ENCODE measurements at places on chromosomes 12 and 14.

- no peak for DNase-seq
Measured at GRCh38 chr12:80053051-80053790, 46.1 kb upstream of the OTOGL start.

DNA sequence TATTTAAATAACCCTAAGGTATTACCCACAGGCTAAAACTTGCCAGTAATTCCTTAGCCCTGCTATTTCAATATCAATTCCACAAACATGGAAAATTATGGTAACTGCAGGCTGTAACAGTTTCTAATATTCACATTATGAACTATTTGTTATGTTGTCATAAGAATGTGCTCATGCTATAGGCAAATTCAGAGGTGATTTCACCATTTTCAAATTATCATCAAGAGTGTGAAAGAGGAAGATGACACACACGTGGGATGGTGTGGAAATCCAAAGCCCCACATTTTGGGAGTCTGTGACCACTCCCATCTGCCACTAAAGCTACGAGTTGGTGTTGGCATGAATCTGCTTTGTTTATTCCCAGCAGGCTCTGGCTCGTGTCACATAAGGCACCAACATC is 5.9 kb upstream of the MYO1A start:
- no peak for DNase-seq

DNA sequence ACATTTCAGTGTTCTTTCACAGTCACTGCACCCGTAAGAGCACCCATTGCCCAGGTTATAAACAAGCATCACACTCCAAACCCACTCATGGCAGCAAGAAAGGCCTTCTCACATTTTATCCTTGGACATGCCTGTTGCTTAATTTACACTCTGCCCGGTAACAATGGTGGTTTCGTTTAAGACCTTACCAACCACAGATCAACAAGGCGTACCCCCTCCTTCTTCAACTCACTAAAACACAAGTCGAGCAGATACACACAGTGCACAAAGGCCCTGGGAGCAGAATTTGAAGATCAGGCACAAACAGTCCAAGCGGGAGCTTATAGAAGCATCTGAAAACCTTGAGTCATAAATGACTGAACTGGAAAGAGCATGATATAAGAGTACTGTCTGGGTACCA is 98.1 kb downstream of the GALC start:
- DNase-seq, result no peak

GRCh38 chr12:67085699-67086098 is 183.5 kb upstream of the CAND1 start:
- no peak for DNase-seq

DNA sequence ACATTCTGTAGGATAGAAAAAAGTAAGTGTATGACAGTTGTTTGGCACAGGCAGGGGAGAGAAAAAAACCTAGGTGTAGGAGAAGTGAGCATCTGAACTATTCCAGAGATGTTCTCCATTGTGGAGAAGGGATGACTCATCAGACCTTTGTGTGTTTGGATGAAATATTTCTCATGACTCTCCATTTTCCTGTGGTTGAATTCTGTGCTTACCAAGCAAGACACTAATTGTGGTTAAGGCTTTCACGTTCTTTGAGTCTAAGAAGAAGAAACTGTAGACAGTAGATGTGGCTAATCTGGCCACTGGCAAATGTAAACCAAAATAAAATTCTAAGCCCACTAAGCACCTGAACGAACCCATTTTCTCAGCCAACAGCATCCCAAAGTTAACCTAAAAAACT is 107.9 kb upstream of the GZMB start:
- no peak for DNase-seq

GRCh38 chr14:95527387-95528002 is 7.4 kb upstream of the GLRX5 start:
- DNase-seq, result no peak

GRCh38 chr12:127729381-127729780 is 537.6 kb upstream of the TMEM132C start:
- no peak for DNase-seq

GRCh38 chr12:104273503-104273902 is 30.0 kb upstream of the EID3 start:
- no peak for DNase-seq

- peak; percentile 34 for DNase-seq
Measured at GRCh38 chr12:1533602-1534304, 60.6 kb downstream of the FBXL14 start.

DNA sequence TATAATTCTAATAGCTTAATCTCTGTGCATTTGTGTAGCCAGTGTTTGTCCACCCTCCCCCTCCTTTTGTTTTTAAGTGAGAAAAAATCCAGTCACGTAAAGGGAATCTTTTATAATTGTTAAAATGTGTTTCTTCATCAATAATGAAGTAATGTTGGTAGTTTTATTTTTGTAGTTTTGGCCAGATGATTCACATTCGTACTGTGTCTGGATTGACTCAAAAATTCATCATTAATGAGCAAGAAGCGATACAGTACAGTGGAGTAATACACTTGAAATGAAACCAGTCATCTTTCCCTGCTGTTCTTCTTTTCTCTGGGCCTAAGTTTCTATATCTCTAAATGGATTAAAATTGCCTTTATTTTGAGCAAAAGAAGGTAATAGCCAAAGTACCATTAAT is 86.5 kb downstream of the SRGAP1 start:
- DNase-seq, result no peak

GRCh38 chr12:127401005-127401404 is 866.0 kb upstream of the TMEM132C start:
- no peak for DNase-seq

DNA sequence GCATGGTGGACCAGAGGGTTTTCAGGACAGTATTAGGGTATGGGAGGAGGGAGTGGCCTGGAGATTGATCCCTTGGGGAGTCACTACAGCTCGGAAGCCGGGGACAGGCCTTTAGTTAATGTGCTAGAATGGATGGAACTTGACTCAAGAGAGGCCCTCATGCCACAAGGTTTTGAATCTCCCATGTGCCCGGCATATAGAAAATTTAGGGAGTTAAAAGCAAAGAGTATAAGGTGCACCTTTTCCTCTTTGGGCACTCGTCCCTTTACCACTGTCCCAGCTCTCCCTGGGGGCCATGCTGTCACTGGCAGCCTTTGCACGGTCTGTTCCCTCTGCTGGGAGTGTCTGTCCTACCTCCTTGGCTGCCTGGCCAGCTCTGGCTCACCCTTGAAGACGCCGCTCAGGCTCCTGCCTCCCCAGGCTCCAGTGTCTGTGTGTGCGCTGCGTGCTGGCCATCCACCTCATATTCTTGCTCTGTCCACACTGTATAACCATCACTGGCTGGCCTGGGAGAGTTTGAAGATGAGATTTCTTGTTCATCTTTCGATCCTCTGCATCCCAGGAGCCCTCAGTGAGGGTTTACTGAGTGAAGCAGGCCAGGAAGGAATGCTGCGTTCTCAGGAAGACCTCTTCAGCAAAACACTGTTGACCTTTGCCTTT is 161.3 kb downstream of the ZFP36L1 start:
- DNase-seq, result no peak

DNA sequence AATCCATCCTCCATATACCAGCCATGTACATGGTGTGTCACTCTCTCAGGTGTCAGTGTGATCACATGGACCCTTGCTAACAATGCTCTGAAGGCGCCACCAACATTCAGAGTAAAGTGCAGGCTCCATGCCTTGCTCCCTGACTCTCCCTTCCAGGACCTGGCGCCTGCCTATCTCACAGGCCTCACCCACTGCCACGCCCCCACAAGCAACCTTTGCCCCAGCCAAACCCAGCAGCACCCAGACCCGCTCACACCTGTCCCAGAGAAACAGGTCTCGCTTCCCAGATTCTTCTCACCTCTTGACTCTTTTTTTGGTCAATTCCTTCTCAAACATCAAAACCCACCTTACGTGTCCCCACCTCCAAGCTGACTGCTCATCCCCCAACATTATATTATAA is 52.3 kb downstream of the KCNK10 start:
- DNase-seq, result no peak

DNA sequence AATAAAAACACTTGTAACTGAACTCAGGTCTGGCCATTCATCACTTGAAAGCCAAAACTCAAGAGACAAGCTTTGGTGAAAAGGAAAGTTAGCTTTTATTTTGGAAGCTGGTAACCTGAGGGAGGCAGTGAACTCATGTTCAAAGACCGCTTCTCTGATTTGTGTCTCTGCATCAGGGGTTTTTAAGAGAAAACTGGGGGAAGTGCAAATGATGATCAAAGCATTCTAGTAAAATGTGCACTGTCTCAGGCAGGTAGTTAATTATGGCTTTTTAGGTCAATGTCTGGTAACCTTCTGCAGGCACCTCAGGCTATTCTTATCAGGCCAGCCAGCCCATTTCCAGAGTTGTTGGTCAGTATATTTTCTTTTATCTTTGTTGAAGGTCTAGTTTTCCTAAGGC is 162.2 kb downstream of the SYT10 start:
- no peak for DNase-seq

- DNase-seq, result no peak
Measured at GRCh38 chr12:93016752-93017350, 87.8 kb upstream of the EEA1 start.

DNA sequence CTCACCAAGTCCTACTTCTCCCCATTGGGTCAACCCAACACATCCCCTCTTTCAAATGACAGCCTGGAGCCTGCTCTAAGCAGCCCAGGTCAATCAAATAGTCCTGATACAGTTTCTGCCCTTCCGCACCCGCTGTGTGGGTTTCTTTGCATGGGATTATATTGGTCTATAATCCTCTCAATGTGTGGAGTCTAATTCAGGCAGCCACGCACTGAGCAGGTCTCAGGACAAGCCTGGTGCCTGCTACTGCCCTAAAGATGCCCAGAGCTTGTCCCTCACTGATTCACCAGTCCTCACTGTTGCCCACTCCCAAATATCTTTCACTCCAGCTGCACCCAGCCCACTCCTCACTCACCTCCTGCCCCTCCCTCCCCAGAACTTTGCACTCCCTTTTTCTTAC is 16.4 kb downstream of the ACTN1 start:
- no peak for DNase-seq

DNA sequence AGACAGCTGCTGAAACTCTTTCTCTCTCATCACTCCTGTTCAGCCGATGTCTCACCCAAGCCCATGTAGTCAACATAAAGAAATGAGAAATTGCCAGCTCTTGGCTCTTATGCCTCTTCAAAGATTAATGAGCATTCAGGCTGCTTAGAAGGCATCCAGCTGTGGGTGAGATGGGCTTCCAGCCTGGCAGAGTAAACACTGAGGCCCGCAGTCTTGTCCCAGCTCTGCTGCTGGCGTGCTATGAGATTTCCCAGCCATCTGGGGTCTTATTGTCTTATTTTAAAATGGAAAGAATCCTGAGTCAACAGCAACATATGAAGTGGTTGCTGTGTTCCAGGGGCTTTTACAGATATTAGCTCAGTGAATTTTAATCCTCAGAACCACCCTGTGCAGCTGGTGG is 12.6 kb downstream of the RXYLT1 start:
- DNase-seq, result no peak

GRCh38 chr12:131803961-131804521 is 24.2 kb upstream of the MMP17 start:
- no peak for DNase-seq

GRCh38 chr14:50773632-50774541 is 57.1 kb downstream of the NIN start:
- DNase-seq, result no peak

GRCh38 chr12:108843187-108843586 is 14.2 kb downstream of the SSH1 start:
- no peak for DNase-seq

GRCh38 chr12:107778383-107779025 is 4.0 kb downstream of the ASCL4 start:
- DNase-seq, result no peak

DNA sequence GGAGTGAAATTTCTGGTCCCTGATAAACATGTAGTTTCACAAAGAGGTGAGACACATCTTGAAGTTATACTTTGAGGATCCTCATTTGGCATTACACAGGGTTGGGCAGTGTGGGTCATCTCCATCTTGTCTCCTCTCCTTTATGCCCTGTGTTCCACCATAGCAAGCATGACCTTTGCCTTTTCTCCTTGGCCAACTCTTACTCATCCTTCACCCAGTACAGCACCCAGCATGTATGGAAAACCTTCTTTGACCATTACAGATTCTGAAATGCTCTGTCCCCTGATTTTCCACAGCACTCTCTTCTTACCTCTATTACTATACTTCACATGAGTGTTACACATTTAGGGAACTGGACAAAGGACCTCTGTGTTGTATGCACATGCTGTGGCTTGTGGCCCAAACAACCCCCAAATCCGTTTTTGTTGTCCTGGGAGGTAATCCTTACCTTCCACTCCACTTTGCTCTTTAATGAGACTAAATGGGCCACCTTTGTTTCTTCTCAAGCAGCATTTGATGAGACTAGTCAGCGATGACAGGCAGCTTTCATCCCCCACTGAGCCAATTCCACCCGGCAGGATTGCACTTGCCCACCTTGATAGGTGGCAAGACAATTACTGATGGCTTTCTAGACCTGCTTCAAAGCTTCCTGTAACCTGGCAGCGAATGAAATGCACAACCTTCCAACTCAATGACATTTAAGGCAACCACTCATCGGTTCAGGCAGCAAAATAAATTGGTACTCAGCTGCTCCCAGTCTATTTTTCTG is 163.5 kb downstream of the MON2 start:
- no peak for DNase-seq

- DNase-seq, result no peak
Measured at GRCh38 chr12:107560165-107560898, 125.3 kb upstream of the PWP1 start.

GRCh38 chr12:90987520-90987919 is 17.3 kb downstream of the EPYC start:
- DNase-seq, result no peak

GRCh38 chr12:31233061-31233730 is 92.8 kb downstream of the SINHCAF start:
- no peak for DNase-seq

DNA sequence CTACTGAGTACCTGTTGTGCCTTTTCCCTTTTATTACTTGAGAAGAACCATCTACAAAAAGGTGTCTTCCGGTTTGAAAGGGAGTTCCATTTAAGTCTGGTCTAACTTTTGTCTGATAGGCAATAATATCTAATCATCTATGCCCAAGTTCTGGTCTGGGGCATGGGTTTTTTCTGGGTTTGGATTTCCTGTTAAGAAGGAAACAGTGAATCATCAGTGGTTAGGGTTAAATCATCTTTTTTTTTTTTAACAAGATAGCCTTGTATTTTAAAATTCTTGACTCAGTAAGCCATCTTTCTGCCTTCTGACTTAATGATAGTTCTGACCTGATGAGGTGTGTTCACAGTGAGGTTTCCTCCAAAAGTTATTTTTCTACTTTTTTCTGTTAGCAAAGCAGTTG is 29.3 kb upstream of the CPNE8 start:
- DNase-seq, result no peak

- no peak for DNase-seq
Measured at GRCh38 chr14:77505031-77505430, 6.4 kb upstream of the ISM2 start.

Data from CD4-positive, CD25-positive, alpha-beta regulatory T cell (primary cell).